Right ventricle myocardium inferior (tissue), 1 donor: ENCODE measurements at places on chromosomes 2 and 18.

GRCh38 chr2:96747061-96747617 is 7.3 kb upstream of the LMAN2L start:
- DNase-seq: no peak

DNA sequence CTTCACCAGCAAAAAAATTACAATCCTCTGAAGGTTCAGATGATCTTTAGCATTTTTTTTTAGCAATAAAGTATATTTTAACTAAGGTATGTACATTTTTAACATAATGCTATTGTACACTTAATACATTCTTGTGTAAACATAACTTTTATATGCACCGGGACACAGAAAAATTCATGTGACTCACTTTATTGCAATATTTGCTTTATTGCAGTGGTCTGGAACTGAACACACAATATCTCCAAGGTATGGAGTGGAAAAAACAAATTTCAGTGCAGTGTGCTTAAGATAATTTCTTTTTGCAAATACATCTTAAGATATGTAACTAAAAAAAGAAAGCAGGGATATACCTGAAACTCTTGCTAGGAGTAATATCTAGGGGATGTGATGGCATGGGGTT is 5.1 kb upstream of the TWSG1 start:
- no peak for DNase-seq

GRCh38 chr2:170579511-170579910 is 135.6 kb upstream of the SP5 start:
- no peak for DNase-seq

DNA sequence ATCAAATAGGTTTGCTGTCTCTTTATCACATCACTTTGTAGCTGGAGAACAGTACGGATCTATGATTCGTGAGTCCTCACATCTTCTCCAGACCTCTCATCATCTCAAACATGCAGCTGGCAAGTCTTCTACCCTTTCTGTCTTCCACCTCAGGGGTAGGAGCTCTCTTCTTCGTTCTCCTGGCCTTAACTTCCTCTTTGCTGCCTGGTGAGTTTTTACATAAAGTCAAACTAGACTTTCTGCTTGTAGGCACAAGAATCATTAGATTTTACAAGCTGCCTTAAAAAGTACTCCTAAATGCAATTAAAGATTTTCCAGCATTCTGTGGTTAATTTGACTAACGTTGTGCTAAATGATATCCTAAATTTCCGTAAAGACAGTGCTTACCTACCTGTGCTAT is 43.7 kb upstream of the TANK start:
- no peak for DNase-seq

- no peak for DNase-seq
These were observed 100.1 kb downstream of the WDPCP start for GRCh38 chr2:63488118-63488713.
